ENCODE measurements at places on chromosomes 5 and 9. TPM values are rescaled to one million over a fixed set of nuclear protein-coding genes. Genes with fewer than 3 reads are reported as not detected.
A peak's percentile ranks its signal among the peaks of the same experiment; 100 is the strongest.

Gene INSL6
- not detected for total RNA-seq

DNA sequence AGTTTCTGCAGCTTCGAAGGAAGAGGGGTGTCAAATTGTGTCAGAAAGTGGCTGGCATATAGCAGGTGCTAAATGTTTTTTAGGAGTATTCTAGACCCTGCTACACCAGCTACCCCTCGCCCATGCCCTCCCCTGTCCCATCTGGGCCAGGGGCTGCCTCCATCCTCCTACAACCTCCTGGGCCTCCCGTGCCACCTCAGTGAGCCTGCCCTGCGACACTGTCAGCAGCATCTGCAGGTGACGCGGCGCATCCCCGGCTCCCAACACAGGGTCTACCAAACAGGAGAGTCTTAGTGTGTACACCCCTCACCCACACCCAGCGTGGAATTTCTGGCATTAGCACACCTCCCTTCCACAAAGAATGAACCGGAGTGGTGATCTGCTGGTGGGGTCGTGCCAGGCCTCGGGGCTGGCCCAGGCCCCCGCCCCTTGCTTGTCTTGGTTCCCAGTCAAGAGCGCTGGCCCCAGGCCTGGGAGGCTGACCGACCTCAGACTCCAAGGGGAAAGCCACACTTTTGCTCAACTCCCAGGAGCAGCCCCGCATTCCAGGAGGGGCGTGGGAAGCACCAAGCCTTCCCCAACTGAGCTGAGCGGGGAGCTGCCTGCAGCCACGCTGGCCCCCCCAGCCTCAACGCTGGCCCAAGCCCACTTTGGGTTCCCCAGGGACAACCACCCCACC, 55.2 kb downstream of the NEURL1B start:
- H3K4me1 ChIP-seq, result peaks cover 9% of the 10 kb centered on the region
- H3K36me3 ChIP-seq, result no peaks in the 10 kb centered on the region
- peaks cover 5% of the 10 kb centered on the region for H3K27me3 ChIP-seq
- DNase-seq, result no peak
- no peak overlapping the region for H3K4me3 ChIP-seq

GRCh38 chr5:36530215-36530614, 76.2 kb upstream of the SLC1A3 start:
- no peak overlapping the region for H3K4me3 ChIP-seq
- H3K27ac ChIP-seq, result no peak overlapping the region
- H3K27me3 ChIP-seq, result peaks cover 15% of the 10 kb centered on the region

DNA sequence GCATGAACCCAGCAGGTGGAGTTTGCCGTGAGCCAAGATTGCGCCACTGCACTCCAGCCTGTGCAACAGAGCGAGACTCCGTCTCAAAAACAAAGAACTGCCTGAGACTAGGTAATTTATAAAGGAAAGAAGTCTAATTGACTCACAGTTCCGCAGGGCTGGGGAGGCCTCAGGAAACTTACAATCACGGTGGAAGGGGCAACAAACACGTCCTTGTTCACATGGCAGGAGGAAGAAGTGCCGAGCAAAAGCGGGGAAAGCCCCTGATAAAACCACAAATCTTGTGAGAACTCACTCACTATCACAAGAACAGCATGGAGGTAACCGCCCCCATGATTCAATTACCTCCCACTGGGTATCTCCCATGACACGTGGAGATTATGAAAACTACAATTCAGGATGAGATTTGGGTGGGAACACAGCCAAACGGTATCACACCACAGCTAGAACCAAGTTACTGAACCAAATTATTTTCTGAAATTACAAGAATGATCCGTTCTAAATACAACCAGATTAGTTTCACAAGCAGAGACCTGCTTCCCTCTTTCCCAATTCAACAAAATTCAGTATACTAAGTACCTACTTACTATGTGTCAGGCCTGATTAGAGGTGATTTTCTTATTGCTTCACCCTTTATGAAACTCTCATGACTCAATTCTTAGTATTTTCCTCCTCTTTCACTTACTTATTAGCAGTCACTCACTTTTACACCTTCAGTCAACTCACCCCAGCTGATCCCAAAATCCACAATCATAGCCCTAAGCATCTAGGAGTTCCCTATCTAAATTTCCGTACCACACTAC, 8.4 kb downstream of the UBTD2 start:
- peak; percentile 82 for DNase-seq
- H3K36me3 ChIP-seq, result peaks cover 7% of the 10 kb centered on the region
- H3K27ac ChIP-seq, result peak overlapping the region; percentile 36
- no peaks in the 10 kb centered on the region for H3K27me3 ChIP-seq
- peaks cover 42% of the 10 kb centered on the region for H3K4me1 ChIP-seq

Gene IFNA13
- total RNA-seq, result not detected

GRCh38 chr9:109315480-109316206, 5.2 kb downstream of the EPB41L4B start:
- peaks cover 17% of the 10 kb centered on the region for H3K4me1 ChIP-seq
- H3K27ac ChIP-seq, result no peak overlapping the region
- DNase-seq, result no peak
- H3K36me3 ChIP-seq, result no peaks in the 10 kb centered on the region
- H3K4me3 ChIP-seq, result no peak overlapping the region

Gene CNTFR
- total RNA-seq, result not detected

Gene PRDM9
- not detected for total RNA-seq

Gene FBP2
- not detected for total RNA-seq

- no peak for DNase-seq
- no peak overlapping the region for H3K27ac ChIP-seq
- H3K36me3 ChIP-seq, result no peaks in the 10 kb centered on the region
- no peak overlapping the region for H3K4me3 ChIP-seq
- no peaks in the 10 kb centered on the region for H3K27me3 ChIP-seq
Observed at GRCh38 chr5:23613566-23613965, 106.2 kb downstream of the PRDM9 start.

Gene MOB3B
- 0.34 TPM for total RNA-seq

- H3K4me3 ChIP-seq, result no peak overlapping the region
- H3K27ac ChIP-seq, result no peak overlapping the region
- DNase-seq, result no peak
- no peaks in the 10 kb centered on the region for H3K4me1 ChIP-seq
- no peaks in the 10 kb centered on the region for H3K36me3 ChIP-seq
Observed at GRCh38 chr9:133916159-133916541, 76.0 kb downstream of the VAV2 start.

DNA sequence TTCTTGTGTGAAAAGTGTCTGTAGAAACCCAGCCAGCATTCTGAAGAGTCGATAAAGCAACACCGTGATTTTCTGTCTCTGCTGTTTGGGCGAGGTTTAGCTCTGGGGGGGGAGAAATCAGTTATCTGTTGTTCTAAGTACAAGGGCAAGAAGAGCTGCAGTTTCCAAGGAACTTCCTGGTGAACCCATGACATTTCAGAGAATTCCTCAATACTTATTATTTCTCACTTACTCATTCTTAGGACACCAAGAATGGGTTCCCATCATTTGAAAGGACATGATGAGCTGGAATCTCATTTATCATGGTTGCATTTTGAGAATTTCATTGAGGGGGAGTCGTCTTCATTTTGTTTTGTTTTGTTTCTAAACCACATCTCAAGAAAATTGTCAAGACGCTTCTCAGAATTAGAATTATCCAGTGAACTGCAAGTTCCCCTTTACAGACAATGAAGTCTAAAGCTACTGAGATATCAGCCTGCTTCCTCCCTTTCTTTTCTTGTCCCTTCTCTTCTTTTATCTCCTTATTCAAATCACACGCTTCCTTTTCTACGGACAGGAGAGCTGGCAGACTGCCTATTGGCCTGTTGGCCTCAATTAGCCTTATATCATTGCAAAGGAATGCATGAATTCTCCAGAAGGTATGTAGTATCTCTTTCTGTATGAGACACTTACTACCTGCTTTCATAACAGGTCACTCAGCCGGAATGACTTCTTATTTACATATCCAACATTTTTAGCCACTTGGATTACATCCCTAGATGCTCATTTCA, 53.7 kb downstream of the ZNF462 start:
- no peaks in the 10 kb centered on the region for H3K27me3 ChIP-seq
- H3K4me3 ChIP-seq, result no peak overlapping the region
- no peaks in the 10 kb centered on the region for H3K36me3 ChIP-seq
- DNase-seq, result no peak

- DNase-seq, result no peak
- H3K4me1 ChIP-seq, result no peaks in the 10 kb centered on the region
- no peak overlapping the region for H3K27ac ChIP-seq
- no peaks in the 10 kb centered on the region for H3K36me3 ChIP-seq
- peaks cover 4% of the 10 kb centered on the region for H3K27me3 ChIP-seq
Observed at GRCh38 chr5:123478546-123478945, 33.4 kb upstream of the CSNK1G3 start.

DNA sequence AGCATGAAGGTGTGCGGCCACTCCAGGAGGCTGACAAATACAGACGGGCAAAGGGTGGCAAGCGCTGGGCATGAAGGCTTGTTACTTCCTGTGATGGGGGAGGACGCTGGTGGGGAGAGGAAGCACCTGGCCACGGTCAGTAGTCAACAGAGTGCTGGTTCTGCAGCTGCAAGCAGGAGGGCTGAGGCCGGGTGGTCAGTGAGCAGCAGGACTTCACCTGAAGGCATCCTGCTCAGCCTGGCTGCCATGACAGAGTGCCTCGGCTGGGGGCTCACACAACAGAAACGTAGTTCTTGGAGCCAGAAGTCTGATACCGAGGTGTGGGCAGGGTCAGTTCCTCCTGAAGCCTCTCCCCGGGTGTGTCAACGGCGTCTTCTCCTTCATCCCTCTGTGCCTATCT, 118.6 kb upstream of the IRX4 start:
- H3K27ac ChIP-seq, result no peak overlapping the region
- no peak overlapping the region for H3K4me3 ChIP-seq
- no peaks in the 10 kb centered on the region for H3K36me3 ChIP-seq

Gene HAVCR2
- total RNA-seq, result 24.3 TPM

DNA sequence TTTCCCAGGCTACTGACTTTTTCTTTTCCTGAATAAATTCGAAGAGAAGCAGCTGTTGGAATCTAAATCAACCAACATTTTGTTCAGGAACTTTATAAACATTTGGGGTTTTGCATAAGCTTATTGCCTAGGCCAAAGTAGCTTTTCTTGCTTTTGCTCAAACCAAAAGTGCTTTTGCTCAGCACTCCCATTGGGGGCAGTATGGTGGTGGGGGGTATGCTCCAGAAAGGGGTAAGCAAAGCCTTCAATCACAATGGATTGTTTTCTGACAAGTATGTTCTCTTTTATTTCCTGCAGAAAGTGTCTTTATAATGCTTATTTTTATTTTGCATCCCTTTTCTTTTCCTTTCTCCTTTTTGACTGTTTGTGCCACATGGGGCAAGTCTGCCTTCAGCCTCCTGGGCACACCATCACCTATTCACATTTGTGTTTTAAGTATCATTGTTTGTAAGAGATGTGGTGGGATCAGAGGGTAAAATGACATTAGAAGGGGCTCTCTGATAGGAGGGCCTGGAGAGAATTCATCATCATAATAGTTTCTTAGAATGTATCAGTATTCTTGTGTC, 86.0 kb downstream of the PRDM6 start:
- no peaks in the 10 kb centered on the region for H3K36me3 ChIP-seq
- peaks cover 10% of the 10 kb centered on the region for H3K27me3 ChIP-seq
- H3K4me1 ChIP-seq, result no peaks in the 10 kb centered on the region
- H3K27ac ChIP-seq, result no peak overlapping the region
- DNase-seq, result no peak

DNA sequence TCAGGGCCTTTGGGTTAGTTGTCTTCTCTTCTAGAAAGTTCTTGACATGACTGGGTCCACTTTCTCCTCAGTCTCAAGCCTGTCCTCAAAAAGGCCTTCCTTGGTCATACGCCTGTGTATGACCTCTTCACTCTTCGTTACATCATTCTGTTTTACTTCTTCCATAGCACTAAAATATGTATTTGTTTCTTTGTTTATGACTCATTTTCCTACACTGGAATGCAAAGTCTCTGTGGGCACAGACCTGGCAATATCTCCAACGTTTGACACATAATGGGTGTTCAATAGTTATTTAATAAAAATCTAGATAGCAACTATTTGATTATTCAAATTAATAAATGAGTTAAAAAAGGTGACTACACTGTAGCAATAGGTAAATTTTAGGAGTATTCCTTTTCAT, 85.1 kb downstream of the YIPF5 start:
- H3K4me3 ChIP-seq, result no peak overlapping the region
- H3K27ac ChIP-seq, result no peak overlapping the region
- H3K27me3 ChIP-seq, result no peaks in the 10 kb centered on the region

- no peaks in the 10 kb centered on the region for H3K4me1 ChIP-seq
- no peak overlapping the region for H3K4me3 ChIP-seq
- no peak overlapping the region for H3K27ac ChIP-seq
- DNase-seq, result no peak
- no peaks in the 10 kb centered on the region for H3K36me3 ChIP-seq
Observed at GRCh38 chr9:72856972-72857623, 95.8 kb downstream of the ALDH1A1 start.

Gene ZNF169
- 5.7 TPM for total RNA-seq

Gene CEP72
- total RNA-seq, result 22.5 TPM

Measured in activated CD4-positive, alpha-beta memory T cell treated with anti-CD3 and anti-CD28 coated beads for 36 hours (primary cell).